ENCODE measurements at places on chromosomes 6 and 20.

- peak; percentile 97 for DNase-seq
Observed at GRCh38 chr20:4065391-4065844, 50.1 kb upstream of the RNF24 start.

DNA sequence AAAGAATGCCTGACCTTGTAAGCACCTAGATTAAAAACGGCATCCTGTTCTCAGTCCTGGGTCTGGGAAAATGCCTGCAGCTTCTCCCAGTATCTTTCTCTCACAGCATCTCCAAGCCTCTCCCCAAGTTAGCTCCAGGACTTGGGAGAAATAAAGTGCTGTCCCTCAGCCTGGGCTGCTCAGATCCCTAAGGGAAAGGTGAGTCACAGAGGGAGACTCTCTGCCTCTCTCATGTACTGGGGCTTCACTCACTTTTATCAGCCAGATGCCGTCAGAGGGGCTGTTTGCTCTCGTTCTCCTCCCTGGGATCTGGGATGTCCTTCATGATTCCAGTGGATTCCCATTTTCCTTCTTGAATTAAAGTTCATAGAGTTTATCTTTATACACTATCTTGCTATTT, 293.6 kb downstream of the COL12A1 start:
- DNase-seq, result no peak

DNA sequence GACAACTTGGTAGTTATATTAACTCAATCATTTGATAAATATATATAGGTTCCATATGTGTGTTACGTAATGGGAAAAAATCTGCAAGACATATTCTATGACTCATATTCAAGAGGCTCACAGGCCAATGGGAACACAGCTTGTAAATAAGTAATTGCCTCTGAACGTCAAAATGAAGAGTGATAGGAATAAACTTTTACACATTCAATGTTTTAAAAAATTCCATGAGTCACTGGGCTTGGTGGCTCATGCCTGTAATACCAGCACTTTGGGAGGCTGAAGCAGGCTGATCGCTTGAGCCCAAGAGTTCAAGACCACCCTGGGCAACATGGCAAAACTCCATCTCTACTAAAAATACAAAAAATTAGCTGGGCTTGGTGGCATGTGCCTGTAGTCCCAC, 209.4 kb upstream of the MCHR2 start:
- DNase-seq, result peak; percentile 86

GRCh38 chr20:24987244-24987643, 5.3 kb downstream of the APMAP start:
- DNase-seq, result no peak

- DNase-seq, result no peak
Observed at GRCh38 chr6:46974786-46975185, 53.0 kb upstream of the ADGRF5 start.

GRCh38 chr6:89140347-89141156, 5.3 kb upstream of the PM20D2 start:
- no peak for DNase-seq

All from stromal cell of bone marrow (primary cell).